H9 (cell line): ENCODE measurements at places on chromosomes 16 and 17.

DNA sequence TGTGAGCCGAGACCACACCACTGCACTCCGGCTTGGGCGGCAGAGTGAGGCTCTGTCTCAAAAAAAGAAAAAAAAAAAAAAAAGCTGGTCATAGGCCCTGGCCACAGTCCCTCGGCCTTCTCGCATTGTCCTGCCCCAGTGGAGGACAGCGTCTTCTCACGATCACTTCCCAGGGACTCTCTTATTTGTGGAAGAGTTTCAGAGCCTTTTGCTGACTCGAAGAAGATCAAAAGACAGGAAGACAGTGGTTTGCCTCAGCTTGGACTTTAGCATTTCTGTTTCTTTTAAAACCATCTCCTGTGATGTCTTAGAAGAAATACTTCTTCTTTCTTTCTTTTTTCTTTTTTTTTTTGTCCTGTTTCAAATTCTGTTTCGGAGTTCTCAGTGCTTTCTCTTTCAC, 210.0 kb downstream of the FTO start:
- H3K4me1 ChIP-seq = peaks cover 4% of the 10 kb centered on the region; the same call in 1 of the 2 replicates
- H3K27me3 ChIP-seq = no peaks in the 10 kb centered on the region
- no peaks in the 10 kb centered on the region for H3K36me3 ChIP-seq

DNA sequence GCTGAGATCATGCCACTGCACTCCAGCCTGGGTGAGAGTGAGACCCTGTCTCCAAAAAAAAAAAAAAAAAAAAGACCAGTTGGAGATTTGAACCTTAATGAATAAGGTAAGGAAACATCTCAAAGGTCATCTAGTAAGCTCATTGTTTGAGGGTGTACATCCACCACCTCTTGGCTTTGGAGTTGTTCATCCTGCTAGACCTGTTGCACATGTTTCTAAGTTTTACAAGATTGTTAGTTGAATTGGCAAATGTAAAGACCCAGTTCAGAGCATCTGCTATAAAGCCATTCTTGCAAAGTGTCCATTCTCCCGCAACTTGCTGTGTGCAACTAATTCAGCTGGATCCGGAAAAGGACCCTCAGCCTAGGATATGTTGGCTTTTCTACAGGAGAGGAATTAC, 1.5 kb downstream of the PSMD7 start:
- DNase-seq = no peak
- H3K4me1 ChIP-seq = no peaks in the 10 kb centered on the region
- H3K36me3 ChIP-seq = peaks cover 47% of the 10 kb centered on the region
- no peaks in the 10 kb centered on the region for H3K27me3 ChIP-seq

- H3K36me3 ChIP-seq = peaks cover 3% of the 10 kb centered on the region; the same call in 1 of the 2 replicates
- no peak overlapping the region for H3K4me3 ChIP-seq
- DNase-seq = peak; percentile 56
- no peak overlapping the region for H3K27ac ChIP-seq
- no peaks in the 10 kb centered on the region for H3K27me3 ChIP-seq
- no peaks in the 10 kb centered on the region for H3K4me1 ChIP-seq
Observed at GRCh38 chr16:2278272-2278608, 10.3 kb upstream of the RNPS1 start.

DNA sequence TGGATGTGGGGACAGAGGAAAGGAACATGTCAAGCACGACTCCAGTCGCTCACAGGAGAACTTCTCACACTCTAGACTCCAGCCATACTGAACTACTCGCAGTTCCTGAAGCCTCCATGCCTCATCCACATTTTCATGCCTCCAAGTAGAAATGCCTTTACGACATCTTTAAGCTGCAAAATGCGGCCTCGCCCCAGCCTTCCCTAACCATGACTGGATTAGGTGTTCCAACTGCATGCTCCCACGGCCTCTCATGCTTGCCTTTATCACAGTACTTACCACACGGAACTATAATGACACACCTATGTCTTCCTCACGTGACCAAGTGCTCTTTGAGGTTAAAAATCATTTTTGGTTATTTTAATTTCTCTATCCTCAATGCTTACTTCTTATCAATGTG, 23.9 kb downstream of the SMG6 start:
- H3K36me3 ChIP-seq = peaks cover 58% of the 10 kb centered on the region
- no peaks in the 10 kb centered on the region for H3K27me3 ChIP-seq
- no peak for DNase-seq
- no peaks in the 10 kb centered on the region for H3K4me1 ChIP-seq
- no peak overlapping the region for H3K27ac ChIP-seq

GRCh38 chr17:63838631-63839171, 3.8 kb downstream of the SMARCD2 start:
- no peaks in the 10 kb centered on the region for H3K27me3 ChIP-seq
- H3K4me3 ChIP-seq = peak overlapping the region; percentile 63
- no peaks in the 10 kb centered on the region; the same call in 1 of the 2 replicates for H3K4me1 ChIP-seq
- DNase-seq = no peak
- H3K27ac ChIP-seq = no peak overlapping the region

DNA sequence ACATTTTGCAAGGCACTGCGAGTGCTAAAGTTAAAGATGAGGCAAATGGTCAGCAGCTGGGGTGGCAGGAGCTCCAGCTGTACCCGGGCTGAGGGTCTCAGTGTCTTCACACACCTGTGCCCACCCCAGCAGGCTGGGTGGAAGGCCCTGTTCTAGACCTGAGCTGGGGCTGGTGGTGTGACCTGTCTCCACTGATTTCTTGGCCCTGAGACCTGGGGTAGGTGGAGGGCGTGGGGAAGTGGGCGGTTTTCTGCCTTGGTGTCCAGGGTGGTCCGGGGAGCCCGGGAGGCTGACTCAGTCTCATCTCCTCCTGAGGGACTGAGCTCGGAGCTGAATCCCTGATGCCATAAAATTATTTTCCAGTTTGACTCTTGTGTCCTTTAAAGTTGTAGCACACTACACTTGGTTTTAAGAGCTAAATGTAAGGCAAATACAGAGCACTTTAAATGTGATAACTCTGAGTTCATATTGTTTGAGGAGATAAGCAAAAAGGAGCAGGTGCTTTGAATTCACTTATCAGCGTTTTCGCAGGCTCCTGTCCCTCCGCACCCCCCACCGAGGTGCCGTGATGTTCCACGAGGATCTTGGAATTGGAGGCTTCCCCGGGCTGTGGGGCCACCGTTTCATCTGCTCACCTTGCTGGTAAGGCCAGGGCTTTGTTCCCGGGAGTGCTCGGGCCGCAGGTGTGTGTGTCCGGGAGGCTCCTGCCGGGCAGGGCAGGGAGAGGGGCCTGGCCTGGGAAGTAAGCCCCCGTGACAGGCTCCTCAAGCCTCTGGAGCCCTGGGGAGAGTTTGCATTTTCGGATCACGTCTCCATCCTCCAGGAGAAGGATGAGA, 117.0 kb downstream of the AATF start:
- peaks cover 28% of the 10 kb centered on the region for H3K4me1 ChIP-seq
- H3K4me3 ChIP-seq = 0 out of 2 replicates have a peak overlapping the region, but pooled peaks have one; percentile 4
- H3K27ac ChIP-seq = no peak overlapping the region
- H3K36me3 ChIP-seq = peaks cover 4% of the 10 kb centered on the region; the same call in 1 of the 2 replicates
- no peaks in the 10 kb centered on the region; the same call in 1 of the 2 replicates for H3K27me3 ChIP-seq
